ENCODE measurements at places on chromosomes 2 and 18.

GRCh38 chr2:235129850-235130249 is 178.0 kb downstream of the SH3BP4 start:
- no peak for DNase-seq

DNA sequence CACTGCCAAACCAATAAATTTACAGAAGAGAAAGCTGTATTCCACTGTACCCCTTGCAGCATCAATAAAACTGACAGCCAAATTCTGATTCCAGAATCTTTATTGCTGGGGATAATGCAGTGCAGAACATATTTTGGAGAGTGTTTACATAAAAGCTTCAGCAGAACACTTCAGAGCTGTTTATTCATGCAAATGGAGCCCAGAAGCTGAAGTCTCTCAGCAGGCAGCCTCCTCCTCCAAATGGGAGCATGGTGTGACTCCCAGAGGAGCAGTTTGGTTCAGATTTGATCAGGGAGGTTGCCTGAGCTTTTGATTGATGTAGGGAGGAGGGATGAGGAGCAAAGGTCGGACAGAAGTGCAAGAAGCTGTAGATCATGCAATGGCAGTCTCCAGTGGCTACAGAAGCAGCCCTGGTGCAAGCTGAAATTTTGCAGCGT is 22.4 kb downstream of the LHCGR start:
- no peak for DNase-seq

DNA sequence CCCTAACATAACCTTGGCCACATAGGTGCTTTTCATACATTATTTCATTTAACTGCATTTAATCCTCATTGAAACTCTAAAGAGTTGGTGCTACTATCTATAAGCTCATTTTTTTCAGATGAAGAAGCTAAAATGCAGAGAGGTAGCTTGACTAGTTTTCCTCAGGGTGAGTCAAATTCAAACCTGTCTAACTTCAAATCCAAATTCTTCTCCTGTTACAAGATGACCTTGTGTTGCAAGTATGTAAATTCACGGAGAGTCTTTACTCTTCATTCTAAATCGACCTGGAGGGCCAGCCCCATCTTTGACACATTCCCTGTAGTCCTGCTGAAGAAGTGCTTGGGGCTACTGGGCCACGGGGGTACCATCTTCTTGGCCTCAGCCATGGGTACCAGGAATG is 8.2 kb upstream of the SETBP1 start:
- DNase-seq = no peak

- no peak for DNase-seq
These were observed 2.1 kb downstream of the AAK1 start for GRCh38 chr2:69641471-69641870.

DNA sequence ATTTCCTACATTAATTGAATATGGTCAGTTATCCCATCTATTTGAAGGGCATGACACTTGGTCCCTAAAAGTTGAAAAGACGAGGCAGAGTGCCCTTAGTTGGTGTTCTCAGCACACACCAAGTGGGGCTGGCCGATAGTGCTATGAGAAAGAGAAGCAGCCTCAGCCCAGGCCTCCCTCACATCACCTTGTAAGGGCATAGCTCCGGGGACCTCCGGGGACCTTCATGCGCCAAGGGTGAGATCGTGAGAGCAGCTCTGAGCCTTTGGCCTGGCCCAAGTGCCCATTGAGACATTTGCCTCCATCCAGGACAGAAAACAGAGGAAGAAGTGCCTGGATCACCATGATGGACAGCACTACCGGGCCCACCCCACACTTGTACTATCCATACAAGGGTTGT is 244.3 kb upstream of the COPS8 start:
- DNase-seq = no peak

- peak; percentile 34 for DNase-seq
These were observed 76.5 kb downstream of the CYBRD1 start for GRCh38 chr2:171598713-171599319.

GRCh38 chr18:79186649-79187048 is 117.5 kb downstream of the ATP9B start:
- DNase-seq = no peak

DNA sequence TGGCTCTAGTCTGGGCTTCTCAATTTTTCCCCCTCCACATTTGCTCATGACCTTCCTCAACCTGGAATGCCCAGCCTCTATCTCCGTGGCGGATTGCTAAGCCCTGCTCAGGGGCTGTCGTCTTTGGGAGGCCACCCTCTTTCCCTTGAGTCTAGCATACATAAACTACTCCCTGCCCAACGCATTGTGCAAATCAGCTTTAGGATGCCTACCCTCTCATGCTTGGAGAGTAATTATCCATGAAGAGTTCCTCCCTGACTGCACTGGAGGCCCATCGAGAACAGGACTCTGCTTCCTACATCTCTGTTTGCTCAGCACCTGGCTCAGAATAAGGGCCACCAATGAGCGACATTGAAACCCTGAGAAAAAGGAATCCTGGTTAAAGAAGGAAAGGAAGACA is 53.7 kb upstream of the NPAS2 start:
- DNase-seq = no peak

DNA sequence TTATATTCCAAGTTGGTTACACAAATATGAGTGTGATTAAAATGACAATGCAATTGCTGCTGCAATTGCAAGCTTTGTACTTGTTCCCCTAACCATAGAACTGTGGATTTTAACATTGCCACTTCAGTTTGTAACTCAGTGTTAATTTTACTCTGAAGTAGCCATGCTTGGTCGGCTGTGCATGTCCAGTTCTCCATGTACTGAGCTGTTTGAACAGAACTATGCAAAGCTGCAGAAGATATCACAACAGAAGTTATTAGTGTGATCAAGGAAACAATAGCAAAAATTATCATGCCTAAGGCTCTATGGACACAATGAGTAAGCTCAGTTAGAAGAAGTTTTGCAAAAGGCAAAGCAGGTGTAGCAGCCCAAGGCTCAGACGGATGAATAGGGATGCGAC is 45.3 kb downstream of the CXCR4 start:
- no peak for DNase-seq

DNA sequence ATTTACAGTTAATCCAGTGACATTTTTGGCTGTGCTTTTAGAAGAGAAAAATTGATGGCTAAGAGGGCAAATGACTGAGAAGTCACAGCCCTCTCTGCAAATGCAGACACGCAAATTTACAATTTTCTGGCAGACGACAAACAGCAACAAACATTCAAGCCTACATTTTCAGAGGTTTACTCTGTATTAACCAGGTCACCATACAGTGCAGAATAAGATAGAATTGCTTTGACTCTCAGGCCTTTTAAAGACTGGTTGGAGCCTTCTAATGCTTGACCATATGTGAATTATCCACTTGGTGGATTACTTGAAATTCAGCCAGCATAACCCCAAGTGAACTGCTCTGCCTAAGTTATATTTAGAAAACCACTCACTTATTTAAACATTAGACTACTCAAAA is 280.9 kb upstream of the STON1 start:
- no peak for DNase-seq

DNA sequence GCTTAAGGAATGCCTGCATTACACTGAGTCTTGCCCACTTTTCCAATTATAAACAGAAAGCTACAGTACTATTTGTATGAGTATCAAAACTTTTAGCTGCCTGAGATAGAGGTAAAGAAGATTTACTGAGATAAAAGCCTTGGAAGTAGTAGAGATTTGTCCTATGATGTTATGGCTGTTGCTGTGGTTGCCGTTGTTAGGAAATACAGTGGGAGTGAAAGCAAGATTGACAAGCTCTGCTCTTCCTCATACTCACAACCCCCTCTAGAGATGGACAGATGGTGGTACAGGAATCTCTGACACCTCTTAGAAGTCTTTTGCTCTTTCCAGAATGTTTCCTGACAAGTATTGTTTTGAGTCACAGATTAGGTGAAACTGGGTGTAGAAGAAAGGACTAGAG is 242.5 kb downstream of the RPIA start:
- DNase-seq = no peak

DNA sequence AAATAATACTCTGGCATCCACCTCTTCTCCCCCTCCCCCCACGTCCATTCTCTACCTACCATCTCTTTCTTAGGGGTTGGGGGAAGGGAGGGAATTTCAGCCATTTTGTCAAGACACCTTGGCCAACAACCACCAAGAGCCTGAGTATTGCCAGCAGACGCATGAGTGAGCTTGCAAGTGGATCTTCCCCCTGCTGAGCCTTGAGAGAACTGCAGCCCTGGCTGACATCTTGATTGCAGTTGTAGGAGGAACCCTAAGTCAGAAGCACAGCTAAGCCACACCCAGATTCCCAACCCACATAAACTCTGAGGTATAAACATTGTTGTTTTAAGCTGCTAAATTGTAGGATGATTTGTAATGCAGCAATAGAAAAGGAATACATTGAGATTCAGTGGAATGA is 165.6 kb downstream of the TMEFF2 start:
- DNase-seq = no peak

GRCh38 chr2:9102861-9103662 is 99.6 kb upstream of the MBOAT2 start:
- no peak for DNase-seq

- no peak for DNase-seq
These were observed 7.6 kb downstream of the CYBRD1 start for GRCh38 chr2:171529914-171530313.

- no peak for DNase-seq
These were observed 160.4 kb upstream of the PID1 start for GRCh38 chr2:229431327-229431954.

DNA sequence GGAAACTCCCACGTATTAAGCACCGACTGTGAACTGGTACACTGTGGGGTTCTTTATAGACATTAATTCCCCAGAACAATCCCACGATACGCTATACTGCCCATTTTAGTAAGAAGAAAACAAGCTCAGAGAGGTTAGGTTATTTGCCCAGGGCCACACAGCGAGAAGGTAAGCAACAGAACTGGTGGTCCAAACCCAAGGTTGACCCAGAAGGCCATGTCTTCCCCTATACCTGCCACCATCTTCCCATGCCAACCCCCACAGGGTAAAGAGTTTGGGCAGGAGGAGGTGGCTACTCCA is 69.9 kb downstream of the MARCO start:
- DNase-seq = no peak

GRCh38 chr2:238344517-238344916 is 24.2 kb downstream of the TRAF3IP1 start:
- DNase-seq = no peak

GRCh38 chr2:121297217-121297830 is 12.3 kb upstream of the TFCP2L1 start:
- DNase-seq = no peak

DNA sequence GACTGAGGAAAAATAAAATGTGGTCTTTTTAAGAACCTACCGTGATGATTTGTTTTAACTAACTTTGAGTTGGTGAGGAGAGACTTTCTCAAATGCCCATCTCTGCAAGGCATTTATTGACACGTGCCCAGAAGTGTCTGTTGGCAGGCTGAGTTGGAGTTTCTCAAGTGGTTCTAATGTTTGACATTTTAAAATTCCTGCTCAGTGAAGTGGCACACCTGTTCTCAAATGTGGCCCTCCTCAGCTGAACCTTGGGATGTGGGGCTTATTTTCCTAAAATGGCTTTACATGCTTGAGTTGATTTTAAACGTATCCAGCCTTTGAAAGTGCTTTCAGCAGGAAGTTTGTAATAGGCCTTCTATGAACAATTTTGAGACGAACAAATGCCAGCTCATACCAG is 876 bp upstream of the CAVIN2 start:
- no peak for DNase-seq

DNA sequence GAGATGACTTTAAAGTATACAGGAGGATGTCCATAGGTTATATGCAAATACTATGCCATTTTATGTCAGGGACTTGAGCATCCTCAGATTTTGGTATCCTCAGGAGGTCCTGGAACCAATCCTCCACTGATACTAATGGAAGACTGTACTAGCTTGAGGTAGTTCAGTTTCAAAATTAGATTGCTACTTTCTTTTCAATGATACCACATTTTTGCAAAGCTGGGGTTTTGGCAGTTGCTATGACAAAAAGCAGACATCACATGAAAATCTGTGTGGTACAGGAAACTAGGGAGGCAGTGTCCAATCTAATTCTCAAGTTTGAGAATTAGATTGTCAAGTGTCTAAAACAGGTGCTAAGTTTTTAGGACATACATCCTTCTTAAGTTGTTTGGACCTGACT is 14.2 kb downstream of the EHBP1 start:
- DNase-seq = no peak

DNA sequence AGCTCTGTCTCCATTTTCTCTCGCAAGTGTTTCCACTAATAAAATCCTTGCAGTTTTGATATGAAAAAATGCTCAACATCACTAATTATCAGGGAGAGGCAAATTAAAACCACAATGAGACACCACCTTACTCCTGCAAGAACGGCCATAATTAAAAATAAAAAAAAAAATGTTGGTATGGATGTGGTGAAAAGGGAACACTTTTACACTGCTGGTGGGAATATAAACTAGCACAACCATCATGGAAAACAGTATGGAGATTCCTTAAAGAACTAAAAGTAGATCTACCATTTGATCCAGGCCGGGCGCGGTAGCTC is 49.8 kb upstream of the GREB1L start:
- no peak for DNase-seq

DNA sequence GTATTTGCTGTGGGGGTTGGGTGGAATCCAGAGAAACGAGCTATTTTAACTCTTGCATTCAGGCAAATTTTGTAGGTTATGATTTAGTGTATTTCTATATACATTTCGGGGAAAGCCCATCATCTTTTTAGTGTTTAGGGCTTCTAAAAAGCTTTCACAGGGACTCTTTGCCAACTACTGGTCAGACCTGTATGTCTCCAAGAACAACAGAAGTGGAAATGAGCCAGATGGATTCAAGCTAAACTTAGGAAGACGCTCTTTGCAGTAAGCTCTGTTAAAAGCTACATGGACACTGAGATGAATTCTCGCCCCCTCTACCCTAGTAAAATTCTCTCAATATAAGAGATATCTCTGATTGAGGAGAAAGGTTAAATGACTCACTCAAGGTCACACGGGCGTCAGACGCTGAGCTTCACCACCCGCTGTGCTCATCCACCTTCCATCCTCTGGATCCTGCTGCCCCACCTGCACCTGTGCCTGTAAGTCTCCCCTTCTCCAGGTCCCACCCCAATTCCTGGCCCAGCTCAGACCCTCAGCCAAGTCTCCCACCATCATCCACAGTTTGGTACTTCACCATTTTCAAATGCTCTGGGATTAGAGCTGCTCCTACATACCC is 85.6 kb downstream of the MARCHF4 start:
- peak; percentile 22 for DNase-seq

- DNase-seq = peak; percentile 45
These were observed 229.4 kb downstream of the ZNF516 start for GRCh38 chr18:76265497-76266235.

DNA sequence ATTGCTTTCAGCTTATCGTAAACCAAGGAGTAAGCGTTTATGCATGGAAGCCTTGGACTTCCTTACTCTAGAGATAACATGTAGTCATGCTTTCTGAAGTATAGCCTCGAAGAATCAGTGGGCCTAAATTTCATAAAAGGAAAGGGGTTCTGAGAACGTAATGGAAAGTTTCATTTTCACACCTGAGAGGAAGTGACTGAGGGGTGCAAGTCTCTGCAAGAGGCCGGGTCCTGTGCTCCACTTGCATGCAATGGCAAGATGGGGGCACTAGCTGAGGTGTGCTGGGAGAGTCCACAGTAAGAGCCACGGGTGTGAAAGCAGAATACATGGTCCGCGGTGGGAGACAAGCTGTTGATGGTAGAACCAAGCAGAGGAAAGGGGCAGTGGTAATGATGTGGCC is 36.5 kb upstream of the C1D start:
- no peak for DNase-seq

GRCh38 chr2:120429586-120430500 is 83.9 kb downstream of the INHBB start:
- no peak for DNase-seq

- DNase-seq = no peak
These were observed 48.0 kb downstream of the HDLBP start for GRCh38 chr2:241267249-241268067.
